ENCODE measurements at places on chromosomes 7 and 10.

DNA sequence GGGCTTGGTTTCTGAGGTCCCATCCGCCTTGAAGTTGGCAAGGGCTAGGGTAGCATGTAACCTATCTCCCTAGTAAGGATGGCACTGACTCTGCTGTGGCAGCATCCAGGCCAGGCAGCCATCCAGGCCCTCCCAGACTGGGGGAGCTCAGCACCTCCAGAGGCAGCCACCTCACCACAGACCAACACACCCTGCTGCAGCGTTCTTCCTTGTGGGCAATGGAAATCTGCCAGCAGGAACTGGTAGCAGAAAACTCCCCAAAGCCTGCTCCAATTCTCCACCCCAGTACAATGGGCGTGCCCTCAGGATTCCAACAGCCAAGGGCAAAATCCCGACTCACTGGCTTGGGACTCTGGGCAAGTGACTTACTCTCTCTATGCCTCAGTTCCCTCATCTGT lies 27.5 kb downstream of the DLG5 start:
- DNase-seq: no peak

DNA sequence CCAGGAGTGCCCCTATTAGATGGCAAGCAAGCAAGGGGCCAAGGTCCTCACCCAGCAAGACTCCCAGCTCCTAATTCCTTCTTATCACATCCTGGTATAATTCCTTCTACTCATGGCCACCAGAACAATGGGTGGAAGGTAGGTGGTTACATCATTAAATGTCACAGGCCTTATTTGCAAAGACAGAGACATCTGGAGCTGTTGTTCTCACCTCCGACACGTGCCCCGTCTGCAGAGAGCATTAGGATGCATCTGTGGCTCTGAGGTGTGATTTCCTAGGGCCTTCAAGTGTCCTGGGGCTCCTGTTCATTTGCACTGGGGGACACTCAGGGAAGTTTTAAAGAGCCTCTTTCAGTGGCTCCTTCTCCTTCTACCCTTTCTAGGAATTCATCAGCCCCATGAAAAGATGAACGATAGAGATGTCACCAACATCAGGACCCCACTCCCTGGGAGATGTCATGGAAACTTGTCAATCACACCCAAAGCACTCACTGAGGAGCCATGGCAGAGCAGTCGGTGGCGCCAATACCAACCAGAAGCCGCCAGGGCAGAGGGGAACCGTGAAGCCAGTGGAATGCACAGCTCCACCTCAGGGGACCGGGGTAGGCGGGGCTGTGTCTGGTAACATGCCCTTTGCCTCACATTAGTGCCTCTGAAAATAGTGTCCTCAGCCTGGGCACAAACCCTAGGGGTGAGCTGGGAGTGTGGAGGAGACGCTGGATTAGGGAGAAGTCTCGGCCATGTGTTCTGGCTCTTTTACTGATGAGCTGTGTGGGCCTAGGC lies 2.9 kb upstream of the ATP6V0E2 start:
- DNase-seq: no peak

DNA sequence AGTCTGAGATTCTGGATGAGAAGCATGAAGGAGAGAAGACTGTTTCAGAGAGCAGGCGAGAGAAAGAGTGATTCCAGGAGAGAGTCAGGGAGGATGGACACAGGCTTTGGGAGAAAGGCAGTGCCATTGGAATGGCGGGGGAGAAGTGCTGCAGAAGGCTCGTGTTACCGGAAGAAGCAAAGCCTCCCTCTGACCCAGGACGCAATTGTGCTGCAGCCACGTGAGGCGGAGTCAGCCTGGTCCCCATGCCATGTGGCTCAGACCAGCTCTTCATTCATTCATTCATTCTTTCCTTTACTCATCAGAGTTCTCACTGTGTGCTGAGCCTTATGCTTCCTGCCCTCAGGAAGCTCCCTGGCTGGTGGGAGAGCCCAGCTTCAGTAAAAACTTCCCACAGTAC lies 49.2 kb upstream of the COL13A1 start:
- no peak for DNase-seq

- no peak for DNase-seq
Observed at GRCh38 chr10:93598157-93598556, 2.9 kb downstream of the RBP4 start.

DNA sequence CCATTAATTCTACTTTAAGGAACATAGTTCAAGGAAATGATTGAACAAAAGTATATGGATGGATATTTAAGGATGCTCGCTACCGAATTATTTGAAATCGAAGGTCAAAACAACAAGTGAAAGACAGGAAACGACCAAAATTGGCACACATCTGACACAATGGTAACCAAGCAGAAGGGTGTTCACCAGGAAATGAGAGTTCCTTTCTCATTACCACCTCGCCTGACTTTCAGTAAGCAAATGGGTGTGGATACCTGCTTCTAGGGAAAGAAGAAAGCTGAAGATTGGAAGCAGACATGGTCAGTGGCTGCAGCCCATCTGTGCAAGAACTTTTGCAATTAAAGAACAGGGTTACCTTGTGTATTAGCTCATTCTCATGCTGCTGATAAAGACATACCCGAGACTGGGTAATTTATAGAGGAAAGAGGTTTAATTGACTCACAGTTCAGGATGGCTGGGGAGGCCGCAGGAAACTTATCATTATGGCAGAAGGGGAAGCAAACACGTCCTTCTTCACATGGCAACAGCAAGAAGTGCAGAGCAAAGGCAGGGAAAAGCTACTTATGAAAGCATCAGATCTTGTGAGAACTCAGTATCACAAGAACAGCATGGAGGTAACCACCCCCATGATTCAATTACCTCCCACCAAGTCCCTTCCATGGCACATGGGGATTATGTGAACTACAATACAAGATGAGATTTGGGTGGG lies 6.2 kb upstream of the TMEM273 start:
- DNase-seq: no peak

- no peak for DNase-seq
Observed at GRCh38 chr10:79044036-79044632, 24.6 kb upstream of the ZMIZ1 start.

DNA sequence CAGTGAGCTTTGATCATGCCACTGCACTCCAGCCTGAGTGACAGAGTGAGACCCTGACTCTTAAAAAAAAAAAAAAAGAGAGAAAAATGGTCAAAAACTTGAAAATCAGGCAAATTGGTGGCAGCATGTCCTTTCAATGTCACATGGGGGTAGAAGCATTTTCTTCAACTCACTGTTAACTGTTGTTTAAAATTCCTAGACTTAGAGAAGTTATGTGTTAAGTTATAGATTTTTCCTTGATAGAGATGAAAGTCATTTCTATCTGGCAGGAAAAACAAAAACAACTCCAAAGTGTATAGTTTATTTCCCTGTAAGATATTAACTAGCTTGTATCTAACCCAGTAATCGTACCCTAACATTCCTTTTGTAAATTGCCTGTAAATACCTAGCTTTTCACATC lies 26.8 kb downstream of the LYZL2 start:
- DNase-seq: no peak

DNA sequence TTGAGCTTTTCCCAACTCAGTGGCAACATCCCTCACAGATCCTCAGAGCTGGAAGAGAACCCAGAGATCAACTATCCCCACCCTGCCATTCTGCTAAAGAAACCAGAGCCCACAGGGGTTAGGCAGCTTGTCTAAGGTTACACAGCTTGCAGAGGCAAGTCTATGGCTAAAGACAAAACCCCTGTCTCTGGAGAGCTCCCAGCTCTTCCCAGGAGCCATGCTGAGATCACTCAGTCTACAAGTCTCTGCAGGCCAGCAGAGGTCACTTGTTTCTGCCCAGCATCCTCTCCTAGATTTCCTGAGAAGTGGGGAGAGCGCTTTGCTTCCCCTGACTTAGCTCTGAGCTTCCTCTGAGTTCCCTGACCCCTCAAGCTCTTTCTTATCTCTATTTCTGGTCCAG lies 28.5 kb upstream of the LOXL4 start:
- no peak for DNase-seq

DNA sequence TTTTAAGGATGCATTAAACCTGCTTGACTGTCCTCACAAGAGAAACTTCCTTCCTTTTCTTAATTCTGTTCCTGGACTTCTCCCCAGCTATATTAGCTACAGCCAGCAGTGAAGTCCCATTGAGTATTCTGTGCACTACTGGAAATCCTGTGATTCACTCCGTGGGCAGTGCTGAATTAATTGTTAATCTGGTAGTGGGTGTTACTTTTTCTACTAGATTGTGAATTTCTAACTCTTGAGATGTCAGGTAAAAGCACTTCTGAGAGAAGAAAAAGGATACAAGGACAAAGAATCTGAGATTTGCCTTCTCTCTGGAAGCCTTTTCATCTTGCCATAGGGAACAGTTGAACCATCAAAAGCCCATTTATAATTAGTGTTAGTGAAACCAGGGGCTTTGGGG lies 33.9 kb downstream of the CYCS start:
- DNase-seq: no peak

DNA sequence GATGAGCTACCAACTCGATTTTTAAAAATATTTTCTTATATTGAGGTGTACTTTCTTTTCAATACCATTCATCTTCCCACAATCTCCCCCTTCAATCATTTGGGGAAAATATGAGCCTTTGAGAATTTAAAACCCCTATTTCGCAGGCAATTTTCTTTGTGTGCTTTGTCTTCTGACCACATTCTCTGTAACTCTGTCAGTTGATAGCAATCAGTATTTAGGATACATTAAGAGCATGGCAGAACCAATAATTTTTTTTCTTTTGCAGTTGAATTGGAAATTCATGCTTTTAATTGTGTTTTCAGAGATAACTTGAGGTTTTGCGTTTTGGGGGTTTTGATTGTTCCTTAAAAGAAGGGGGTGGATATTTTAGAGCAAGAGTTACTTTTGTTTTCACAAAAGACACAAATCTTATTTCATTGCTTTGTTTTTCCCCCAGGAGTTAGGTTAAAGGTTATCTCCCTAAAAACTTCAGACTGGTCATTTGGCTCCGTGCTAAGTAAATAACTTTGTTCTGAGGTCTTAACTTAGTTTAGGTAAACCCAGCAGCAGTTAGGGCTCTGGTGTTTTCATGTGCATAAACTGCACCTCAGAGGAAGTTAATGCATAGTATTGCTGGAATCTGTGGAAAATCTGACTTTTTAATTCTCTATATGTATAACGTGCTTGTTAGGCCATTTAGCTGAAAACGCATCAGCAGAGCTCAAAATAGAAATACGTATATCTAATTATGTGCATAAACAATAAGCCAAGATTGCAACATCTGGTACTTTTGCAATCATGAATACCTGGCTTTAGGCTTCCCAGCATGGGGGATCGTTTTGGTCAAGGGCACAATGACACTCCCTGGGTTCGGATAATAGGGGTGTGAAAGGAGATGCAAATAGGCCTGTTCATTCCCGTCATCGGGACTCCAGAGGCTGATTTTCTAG lies 676.4 kb upstream of the ANKRD30A start:
- no peak for DNase-seq

GRCh38 chr10:78178940-78179339 lies 145.3 kb downstream of the RPS24 start:
- DNase-seq: no peak

GRCh38 chr7:113085781-113086390 lies 741 bp downstream of the GPR85 start:
- DNase-seq: no peak

- no peak for DNase-seq
Observed at GRCh38 chr10:110788620-110789385, 82.9 kb upstream of the PDCD4 start.

GRCh38 chr7:85714043-85714578 lies 527.3 kb upstream of the SEMA3D start:
- DNase-seq: no peak

- DNase-seq: no peak
Observed at GRCh38 chr7:92034116-92034515, 93.5 kb downstream of the AKAP9 start.
